ENCODE measurements at places on chromosomes 12 and 14. TPM values are rescaled to one million over a fixed set of nuclear protein-coding genes. Genes with fewer than 3 reads are reported as not detected.

- H3K27ac ChIP-seq, result no peak overlapping the region
- DNase-seq, result peak; percentile 17
- H3K36me3 ChIP-seq, result no peaks in the 10 kb centered on the region
- peaks cover 32% of the 10 kb centered on the region for H3K4me1 ChIP-seq
Measured at GRCh38 chr14:26867171-26867757, 269.4 kb upstream of the NOVA1 start.

GRCh38 chr12:105985383-105985782 is 153.4 kb downstream of the NUAK1 start:
- H3K27me3 ChIP-seq, result no peaks in the 10 kb centered on the region
- H3K27ac ChIP-seq, result no peak overlapping the region
- H3K36me3 ChIP-seq, result no peaks in the 10 kb centered on the region
- H3K4me3 ChIP-seq, result no peak overlapping the region
- no peaks in the 10 kb centered on the region for H3K4me1 ChIP-seq
- DNase-seq, result no peak

DNA sequence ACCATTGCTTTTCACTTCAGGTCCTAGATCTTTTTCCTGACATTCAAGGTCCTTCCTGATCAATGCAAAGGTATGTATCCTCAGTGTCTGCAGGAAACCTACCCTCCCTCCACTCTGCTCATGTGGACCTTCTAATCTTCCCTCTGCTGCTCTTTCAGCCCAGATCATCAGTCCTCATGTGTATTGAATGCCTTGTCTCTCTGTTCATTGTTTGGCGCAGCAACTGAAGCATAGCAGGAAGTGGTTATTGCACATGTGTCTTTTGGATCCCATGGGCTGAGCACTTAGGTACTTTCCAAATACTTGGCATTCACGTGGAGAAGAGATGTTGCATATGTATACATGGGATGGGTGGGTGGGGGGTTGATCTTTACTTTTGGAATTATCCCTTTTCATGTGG is 4.3 kb upstream of the NIN start:
- no peak for DNase-seq
- no peak overlapping the region for H3K27ac ChIP-seq
- peaks cover 36% of the 10 kb centered on the region for H3K27me3 ChIP-seq

DNA sequence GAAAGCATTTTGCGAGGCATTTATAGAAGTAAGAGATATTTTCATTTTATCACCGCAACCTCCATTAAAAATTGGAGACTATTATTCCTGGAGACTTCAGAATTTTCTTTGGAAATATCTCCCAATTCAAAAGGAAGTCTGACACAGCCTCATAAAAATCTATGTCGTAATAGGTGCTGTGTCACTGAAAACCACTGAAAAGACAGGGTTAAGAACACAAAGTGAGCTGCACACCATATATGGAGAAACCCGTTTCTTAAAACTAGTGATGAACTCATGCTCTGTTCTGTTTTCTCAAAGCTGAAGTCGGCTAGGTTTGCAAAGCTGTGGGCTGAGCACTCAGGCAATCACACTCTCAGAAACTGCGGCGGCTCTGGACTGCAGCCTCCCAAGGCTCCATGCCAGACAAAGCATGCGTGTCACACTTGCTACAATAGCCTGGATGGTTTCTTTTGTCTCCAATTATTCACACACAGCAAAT is at the start of gene GLIPR1:
GLIPR1 (plus strand) TSS at position 287 of the 481 bp plus-strand sequence; CDS start at position 413, 126 bp downstream.
- H3K27me3 ChIP-seq, result no peaks in the 10 kb centered on the region
- H3K27ac ChIP-seq, result no peak within 1 kb of the TSS
- DNase-seq, result peak; percentile 4
- H3K4me3 ChIP-seq, result no peak within 1 kb of the TSS

Gene HIGD1C
- not detected for total RNA-seq

DNA sequence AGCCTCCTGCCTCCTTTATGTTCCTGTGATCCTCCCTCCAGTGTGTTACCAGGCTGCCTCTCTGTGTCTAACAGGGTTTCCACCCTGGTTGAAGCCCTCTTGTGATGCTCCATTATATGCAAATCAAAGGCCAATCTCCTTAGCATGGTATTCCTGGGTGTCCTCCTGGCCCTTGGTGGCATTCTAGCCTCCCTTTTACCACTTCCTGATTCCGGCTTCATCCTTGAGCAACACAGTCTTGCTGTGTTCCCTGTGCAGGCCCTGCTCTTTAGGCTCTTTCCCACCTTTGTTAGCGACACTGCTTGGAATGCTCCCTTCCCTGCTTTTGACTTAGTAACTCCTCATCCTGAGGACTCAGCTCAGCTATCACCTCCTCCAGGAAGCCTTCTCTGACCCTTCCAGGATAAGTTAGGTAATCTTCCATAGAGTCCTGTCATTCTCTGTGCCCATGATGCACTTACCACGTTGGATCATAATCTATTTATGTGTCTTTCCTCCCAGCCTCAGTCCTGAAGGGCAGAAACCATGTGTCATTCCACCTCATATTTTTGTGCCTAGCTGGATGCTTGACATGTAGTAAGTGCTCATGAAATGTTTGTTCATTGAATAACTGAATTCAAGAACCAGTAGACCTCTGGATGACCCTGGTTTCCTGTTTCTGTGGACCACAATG is 37.3 kb downstream of the PRKCH start:
- H3K4me3 ChIP-seq, result no peak overlapping the region
- H3K27me3 ChIP-seq, result no peaks in the 10 kb centered on the region
- DNase-seq, result no peak
- H3K27ac ChIP-seq, result no peak overlapping the region

Gene FLVCR2
- 2.8 TPM for total RNA-seq

Gene MYH6
- 0.03 TPM for total RNA-seq

GRCh38 chr14:64186231-64187129 is 107.7 kb downstream of the ESR2 start:
- H3K27ac ChIP-seq, result peak overlapping the region; percentile 66
- peaks cover 2% of the 10 kb centered on the region for H3K36me3 ChIP-seq
- H3K4me1 ChIP-seq, result peaks cover 21% of the 10 kb centered on the region
- peak; percentile 85 for DNase-seq
- peak overlapping the region; percentile 34 for H3K4me3 ChIP-seq

Gene HOTAIR
- total RNA-seq, result not detected

- H3K27ac ChIP-seq, result no peak overlapping the region
- no peaks in the 10 kb centered on the region for H3K36me3 ChIP-seq
- DNase-seq, result no peak
- H3K4me3 ChIP-seq, result no peak overlapping the region
- H3K27me3 ChIP-seq, result no peaks in the 10 kb centered on the region
Measured at GRCh38 chr12:104944252-104944651, 13.8 kb downstream of the SLC41A2 start.

DNA sequence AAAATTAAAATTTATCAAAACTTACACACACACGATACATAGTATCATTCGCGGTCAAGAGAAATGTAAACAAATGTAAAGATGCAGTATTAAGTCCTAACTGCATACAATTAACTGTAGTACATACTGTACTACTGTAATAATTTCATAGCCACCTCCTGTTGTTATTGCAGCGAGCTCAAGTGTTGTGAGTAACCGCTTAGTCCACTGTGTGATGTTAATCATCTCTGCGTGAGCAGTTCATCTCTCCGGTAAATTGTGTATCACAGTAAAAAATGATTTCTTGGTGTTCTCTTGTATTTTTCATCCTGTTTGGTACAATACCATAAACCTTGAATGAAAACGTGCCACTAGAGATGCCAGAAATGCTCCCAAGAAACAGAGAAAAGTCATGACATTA is 6.5 kb downstream of the EPS8 start:
- no peak for DNase-seq
- H3K27me3 ChIP-seq, result peaks cover 20% of the 10 kb centered on the region
- no peak overlapping the region for H3K4me3 ChIP-seq
- peaks cover 6% of the 10 kb centered on the region for H3K4me1 ChIP-seq
- H3K27ac ChIP-seq, result no peak overlapping the region
- H3K36me3 ChIP-seq, result no peaks in the 10 kb centered on the region

- no peaks in the 10 kb centered on the region for H3K36me3 ChIP-seq
- no peak overlapping the region for H3K27ac ChIP-seq
- DNase-seq, result no peak
- H3K27me3 ChIP-seq, result no peaks in the 10 kb centered on the region
Measured at GRCh38 chr14:56543436-56543835, 36.2 kb upstream of the TMEM260 start.

DNA sequence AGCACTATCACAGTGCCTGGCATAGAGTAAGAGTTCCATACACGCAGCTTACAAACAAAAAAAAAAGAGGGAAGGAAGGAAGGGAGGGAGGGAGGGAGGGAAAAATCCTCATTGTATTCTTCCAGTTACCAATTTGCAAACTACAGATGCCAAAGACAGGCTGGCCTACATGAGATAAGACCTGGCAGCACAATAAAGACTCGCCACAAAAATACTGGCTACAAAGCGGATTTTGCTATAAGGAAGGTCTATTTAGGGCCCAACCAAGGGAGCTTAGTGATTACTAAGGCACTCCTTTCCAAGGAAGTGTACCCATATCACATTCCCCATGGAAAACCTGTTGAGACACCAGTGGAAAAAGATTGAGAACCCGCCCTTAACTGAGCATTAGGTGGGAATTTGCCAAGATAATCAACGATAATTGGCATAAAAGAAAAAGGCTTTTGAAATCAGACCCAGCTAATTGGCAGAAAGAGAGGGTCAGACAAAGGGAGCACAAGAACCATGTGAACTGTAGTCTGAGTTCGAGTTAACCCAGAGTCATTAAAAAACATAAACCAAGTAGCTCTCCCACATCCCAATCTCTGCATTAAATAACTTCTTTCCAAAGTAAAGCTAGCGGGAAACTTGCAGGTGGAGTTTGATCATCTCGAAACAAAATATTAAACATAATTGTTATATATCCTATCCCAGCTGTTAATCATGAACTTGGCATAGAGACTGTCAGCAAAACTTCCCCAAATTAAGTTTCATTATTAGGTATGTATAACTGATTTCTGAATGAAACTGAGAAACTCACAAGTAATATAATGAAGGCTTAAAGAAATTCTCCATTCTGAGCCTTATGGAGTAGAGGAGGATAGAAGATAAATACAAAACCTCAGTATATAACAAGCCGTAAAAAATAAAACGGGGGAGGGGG is 50.1 kb downstream of the PHLDA1 start:
- no peak for DNase-seq
- no peak overlapping the region for H3K4me3 ChIP-seq
- H3K27me3 ChIP-seq, result no peaks in the 10 kb centered on the region

All from neural progenitor cell (in vitro differentiated cells).